ENCODE measurements at places on chromosomes 6 and 20.

GRCh38 chr6:138031850-138032249 lies 75.4 kb downstream of the PERP start:
- no peak for DNase-seq

DNA sequence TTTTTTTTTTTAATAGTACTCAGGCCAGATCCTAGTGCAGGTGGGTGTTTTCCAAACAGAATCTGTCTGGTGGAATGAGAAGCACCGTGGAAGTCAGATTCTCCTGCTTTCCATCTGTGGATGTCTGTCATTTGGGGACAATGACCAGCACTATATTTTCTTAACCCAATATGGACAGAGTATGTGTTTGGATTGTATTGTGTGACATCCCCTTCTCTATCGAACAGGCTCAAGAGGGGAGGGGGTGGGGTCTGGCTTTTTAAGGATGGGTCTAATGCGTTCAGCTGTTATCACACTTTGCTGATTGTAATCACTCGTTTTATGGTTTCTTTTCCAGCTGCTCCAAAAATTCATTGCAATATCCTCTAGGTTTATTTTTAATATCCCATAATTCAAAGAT lies 197.5 kb upstream of the CEP162 start:
- no peak for DNase-seq

DNA sequence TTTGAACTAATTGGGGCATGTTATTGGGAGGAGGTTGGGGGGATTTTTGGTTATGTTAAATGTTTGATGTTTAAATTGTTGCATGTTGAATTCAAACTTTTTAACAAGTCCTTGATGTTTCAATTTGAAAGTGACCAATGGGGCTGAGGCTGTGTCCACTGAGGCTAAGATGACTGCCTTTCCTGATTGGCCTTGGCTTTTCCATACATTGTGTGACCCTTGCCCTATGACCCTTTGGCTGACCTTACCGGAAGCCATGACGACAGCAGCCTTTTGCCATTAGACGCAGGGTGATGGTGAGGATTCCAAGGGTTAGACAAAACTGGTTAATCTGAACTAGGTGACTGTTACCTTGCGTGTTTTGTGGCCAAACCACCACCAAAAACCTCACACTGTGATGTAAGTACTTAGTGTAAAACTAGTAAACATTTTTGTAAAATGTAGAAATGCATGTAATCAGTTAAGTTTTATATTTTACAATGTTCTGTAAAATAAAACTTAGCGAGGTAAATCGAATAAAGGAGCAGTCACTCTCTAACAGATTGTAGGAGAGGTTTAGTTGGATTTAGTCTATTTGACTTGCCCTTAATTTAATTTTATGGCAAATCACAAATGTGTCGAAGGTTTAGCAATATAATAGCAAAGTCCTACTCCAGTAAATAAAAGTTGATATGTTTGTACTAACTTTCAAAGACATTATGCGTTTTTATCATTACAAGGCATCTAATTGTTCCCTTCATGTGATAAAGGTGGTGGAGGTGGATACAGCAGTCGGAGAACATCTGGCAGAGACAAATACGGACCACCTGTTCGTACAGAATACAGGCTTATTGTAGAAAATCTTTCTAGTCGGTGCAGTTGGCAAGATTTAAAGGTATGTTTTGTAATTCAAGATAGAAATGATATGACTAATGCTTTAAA lies 1.6 kb downstream of the SRSF6 start:
- peak; percentile 34 for DNase-seq

DNA sequence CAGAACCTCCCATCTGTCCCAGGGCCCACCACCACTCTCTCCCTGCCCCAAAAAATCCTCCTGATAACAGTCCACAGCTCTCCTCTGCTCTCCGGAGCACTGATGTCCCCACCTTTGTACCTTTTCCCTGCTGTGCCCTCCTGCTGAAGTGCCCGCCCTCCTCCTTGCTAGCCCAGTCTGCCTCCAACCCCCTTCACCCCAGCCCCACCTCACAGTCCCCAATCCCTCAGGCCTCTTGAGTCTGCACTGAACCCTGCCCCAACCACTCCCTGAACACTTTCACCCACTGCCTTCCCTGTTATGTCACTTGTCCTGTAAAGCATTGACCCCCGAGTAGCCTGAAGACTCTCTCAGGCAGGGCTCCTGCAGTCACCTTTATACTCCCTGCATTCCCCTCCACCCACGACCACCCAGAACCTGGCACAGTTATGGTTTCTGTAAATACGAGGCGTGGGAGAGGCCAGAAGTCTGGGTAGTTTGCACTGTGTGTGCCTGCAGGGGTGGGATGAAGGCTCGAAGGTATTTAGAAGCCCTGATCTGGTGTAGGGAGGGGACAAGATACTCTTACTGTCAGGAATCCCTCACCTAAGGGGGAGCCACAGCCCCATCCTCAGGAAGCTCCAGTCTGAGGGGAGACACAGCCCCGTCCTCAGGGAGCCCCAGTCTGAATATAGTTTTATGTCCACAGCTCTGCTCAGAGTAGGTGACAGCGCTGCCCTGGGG lies 5.4 kb downstream of the GLP1R start:
- DNase-seq, result no peak

DNA sequence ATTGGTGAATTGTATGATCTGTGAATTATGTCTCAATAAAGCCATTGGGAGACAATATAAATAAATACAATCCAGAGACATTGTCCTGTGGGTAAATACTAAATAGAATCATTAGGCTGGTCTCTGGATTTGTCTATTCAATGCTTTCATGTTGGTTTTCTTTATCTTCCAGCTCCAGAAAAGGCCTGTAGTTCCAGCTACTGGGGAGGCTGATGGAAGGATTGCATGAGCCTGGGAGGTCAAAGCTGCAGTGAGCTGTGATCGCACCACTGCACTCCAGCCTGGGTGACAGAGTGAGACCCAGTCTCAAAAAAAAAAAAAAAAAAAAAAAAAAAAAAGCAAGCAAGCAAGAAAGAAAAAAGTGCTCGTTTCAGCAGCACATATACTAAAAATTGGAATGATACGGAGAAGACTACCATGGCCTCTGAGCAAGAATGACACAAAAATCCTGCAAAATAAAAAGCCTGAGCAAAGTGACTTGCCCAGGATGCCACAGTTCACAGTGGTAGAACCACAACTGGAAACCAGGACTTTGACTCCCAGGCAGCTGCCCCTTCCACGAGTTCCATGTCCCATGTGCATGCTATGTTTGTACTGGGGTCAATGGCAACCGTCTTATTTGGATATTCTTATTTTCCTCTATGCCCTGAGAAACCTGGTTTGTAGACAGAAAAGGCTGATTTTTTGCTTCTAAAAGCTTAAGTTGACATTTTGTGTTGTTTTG lies 33.6 kb upstream of the GMPR start:
- DNase-seq, result no peak

DNA sequence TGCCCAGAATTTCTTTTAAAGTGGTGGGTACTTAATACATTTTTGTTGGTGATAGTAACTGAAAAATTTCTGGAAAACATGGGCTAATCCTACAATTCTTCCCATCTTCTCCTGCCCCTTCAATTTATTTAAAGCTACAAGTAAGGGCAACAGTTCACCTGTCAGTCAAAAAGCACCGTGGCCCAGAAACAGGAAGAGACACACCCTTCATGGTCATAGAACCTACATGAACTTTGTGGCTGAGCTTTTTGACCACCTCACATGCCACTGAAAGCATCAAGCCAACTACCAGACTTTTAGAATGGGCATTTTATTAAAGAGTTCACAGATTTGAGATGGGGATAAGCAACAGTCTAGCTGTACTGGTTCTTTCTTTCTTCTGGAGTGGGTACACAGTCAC lies 201.1 kb upstream of the CNR1 start:
- DNase-seq, result no peak

Data from CD4-positive, alpha-beta T cell treated with Interleukin-21 for 1 hour (primary cell).